Fibroblast of skin of right quadriceps (primary cell): ENCODE measurements at places on chromosomes 5 and 9.

DNA sequence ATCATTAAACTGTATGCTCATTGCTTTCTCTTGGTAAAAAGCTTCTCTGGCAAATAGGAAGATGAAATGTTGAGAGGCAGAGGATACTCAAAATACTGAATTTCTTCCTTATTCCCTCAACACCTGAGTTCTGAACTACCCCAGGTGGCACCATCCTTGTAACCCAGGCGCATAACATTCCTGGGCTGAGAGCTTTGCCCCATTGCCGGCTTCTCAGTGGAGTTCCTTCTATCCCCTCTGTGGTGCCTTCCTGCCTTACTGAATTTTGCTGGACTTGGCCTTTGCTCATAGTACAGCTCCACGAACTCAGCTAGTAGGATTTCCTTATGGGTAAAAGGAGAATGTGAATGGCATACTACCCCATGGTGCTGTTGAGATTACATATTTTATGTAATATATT is 54.7 kb downstream of the BASP1 start:
- no peak for DNase-seq

DNA sequence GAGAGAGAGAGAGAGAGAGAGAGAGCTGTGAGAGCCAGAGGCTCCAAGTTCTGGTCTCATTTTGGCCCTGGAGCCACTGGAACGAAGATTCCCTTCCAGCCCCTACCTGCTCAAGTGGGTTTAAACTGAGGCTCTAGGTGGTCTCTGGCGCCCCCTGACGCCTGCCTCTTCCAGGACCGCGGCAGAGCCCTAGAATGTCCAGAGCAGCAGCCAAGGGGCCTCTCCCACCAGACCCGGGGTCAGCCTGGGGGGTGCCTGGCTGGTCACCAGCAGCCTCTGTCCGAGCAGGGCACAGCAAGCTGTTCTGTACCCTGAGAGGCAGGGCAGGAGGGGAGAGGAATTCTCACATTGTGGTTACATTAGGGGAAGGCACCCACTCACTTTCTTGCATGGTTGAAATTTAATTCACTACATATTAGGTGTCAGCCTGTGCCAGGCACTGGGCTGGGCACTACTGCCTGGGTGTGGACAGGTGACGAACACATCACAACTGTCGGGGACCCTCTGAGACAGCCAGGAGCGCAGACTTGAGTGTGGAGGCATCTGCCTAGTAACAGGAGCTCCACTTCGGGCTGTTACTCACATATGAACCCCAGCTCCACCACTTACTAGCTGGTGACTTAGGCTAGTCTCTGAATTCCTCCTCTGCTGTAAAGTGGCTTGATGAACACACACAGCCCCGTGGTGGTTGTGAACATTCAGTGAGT is 44.5 kb downstream of the AMBP start:
- peak; percentile 14 for DNase-seq

- DNase-seq = peak; percentile 91
Measured at GRCh38 chr5:54457094-54457862, 1.8 kb downstream of the HSPB3 start.

GRCh38 chr5:149870232-149870631 is 74.4 kb downstream of the PDE6A start:
- no peak for DNase-seq

GRCh38 chr5:139795074-139796001 is at the start of gene PSD2:
TSS of gene PSD2 (plus strand) at chr5:139795808. CDS start at chr5:139809441, 13,633 bp downstream.
- DNase-seq = no peak

GRCh38 chr5:52989781-52990527 is 802 bp downstream of the ITGA2 start:
- peak; percentile 43 for DNase-seq

GRCh38 chr9:75712700-75713099 is 177.8 kb upstream of the PCSK5 start:
- peak; percentile 62 for DNase-seq

GRCh38 chr9:123370526-123371227 is 14.7 kb downstream of the CRB2 start:
- no peak for DNase-seq

DNA sequence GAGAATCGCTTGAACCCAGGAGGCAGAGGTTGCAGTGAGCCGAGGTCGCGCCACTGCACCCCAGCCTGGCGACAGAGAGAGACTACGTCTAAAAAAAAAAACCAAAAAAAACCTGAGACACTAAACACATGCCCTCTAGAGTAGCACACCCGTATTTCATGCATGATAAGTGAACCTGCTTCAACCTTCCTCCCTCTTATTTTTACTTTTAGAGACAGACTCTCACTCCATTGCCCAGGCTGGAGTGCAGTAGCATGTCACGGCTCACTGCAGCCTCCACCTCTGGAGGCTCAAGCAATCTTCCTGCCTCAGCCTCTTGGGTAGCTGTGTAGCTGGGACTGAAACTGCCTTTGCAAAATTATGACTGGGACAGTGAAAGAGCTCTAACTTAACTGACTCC is 17.6 kb upstream of the NANS start:
- DNase-seq = no peak

DNA sequence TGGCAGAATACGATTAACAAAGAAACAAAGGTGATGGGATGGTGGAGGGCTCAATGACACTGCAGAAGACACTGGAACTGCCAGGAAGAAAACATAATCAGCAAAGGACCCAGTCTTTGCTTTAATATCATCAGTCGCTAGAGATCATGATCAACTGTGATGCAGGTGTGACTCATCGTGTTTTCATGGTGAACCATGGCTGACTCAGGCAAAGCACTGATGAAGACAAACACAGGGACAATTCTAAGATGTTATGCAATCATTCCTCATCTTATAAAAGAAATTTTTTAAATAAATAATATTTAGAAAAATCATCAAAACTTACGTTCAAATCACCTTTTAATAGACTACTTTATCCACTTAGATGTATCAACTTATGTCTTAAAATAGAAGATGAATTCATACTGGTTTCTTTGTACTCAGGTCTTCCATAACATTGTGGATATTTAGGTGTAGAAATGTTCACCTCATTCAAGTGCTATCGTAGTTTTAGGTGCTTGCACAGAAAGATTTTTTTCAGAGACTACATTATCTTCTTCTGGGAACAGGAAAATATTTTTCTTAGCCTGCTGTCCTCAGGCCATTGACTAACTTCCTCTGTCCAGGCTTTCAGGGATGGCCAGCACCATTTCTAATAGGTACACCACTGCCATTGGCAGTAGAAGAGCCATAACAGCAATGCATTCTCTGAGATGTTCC is 673.4 kb upstream of the MEF2C start:
- DNase-seq = peak; percentile 86

DNA sequence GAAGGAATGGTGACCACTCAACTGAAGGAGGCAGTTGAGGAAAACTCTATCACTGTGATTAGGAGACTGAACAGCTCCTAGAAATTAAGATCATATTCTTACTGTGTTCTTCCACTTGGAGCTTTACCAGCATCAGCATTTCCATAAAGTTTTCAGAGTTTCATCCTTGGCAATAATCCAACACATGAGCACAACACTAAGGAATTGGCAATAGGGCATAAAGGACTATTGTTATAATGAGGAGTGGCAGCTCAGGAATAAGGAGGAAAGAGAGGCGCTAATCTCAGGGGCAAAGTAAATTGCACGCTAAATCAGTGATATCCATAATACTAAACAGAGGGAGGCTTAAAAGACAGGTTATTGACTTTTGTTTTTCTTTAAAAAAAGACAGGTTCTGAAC is 338.9 kb downstream of the EFNA5 start:
- DNase-seq = no peak

DNA sequence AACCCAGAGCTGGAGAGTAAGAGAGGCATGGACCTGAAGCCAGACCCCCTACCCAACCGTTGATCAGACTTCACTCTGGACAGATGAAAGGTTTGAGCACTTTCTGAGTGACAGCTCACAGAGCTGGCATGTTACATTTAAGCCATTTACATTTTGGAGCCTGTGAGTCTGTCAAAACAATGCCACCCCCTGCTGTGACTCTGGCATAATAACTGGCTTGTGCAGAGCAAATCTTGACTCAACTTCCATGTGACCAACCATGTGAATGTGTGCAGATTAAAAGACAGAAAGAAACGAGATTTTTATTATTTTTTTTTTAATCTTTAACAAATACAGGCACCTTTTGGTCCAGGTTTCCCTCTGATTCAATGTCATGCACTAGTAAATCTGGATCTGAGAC is 48.5 kb downstream of the MFAP3 start:
- DNase-seq = peak; percentile 43

DNA sequence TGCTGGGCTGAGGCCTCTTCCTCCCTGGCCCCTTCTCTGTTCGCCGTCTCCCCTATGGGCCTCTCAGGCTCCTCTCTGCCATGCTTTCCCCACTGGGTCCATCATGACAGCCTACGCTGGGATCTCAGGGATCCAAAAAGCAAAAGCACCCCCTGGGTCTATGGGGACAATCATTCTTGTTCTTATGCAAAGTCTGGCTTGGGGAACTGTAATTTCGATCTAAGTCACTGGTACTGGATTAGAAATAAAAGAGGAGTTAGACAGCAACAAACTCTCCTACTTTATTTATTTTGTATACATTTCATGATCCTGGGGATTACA is 86.6 kb downstream of the SLC38A9 start:
- DNase-seq = no peak

DNA sequence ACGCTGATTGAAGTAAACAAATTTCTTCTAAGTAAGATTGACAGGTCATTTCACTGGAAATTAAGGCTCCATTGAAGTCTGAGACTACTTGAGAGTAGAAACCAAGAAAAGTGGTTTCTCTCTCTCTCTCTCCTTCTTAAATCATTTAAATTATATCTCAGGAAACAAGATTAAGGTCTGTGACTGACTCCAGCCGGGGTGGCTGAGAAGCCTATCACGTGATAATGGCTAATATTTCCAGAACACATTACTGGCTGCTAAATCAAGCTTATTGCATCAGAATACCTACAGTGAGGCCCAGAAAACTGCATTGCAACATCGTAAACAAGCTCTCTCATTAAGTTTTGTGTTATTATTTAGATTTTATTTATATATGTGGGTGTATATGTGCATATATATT is 88.4 kb downstream of the PTCD2 start:
- DNase-seq = no peak

GRCh38 chr9:135281791-135282737 is 194.6 kb downstream of the OLFM1 start:
- DNase-seq = peak; percentile 8

DNA sequence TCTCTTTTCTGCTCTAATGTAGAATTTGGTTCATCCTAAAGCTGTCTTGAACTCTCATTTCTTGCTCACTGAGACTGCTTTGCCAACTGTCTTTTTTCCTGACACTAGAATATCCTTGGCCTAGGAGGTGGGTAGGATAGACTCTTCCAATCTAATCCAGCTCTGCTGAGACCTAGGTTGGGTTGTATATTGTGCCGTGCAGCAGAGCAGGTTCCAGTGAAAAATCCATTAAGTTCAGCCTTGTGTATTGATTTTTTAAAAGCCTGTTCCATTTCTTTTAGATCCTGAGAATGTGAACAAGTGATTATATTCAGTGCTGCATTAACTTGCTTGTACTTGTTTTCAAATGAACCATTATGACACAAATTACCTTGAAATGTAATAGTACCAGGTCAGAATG is 539.6 kb downstream of the LRRC70 start:
- no peak for DNase-seq

DNA sequence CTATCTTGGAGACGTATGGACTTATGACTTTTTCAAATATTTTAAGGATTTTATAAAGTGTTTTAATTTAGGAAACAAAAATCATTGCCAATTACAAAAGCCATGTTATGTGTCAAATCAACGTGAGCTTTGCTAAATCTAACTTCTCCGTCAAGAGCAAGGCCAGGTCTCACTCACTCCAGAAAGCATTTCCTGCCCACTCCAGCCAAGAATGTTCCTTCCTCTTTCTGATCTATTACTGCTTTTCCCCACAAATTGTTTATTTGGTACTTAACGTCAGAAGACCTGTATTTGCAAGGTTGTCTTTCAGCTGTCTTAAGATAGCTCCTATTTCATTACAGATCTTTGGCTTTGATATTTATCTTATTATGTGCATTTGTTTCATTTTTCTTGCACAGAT is 193.5 kb upstream of the HAPLN1 start:
- DNase-seq = no peak

DNA sequence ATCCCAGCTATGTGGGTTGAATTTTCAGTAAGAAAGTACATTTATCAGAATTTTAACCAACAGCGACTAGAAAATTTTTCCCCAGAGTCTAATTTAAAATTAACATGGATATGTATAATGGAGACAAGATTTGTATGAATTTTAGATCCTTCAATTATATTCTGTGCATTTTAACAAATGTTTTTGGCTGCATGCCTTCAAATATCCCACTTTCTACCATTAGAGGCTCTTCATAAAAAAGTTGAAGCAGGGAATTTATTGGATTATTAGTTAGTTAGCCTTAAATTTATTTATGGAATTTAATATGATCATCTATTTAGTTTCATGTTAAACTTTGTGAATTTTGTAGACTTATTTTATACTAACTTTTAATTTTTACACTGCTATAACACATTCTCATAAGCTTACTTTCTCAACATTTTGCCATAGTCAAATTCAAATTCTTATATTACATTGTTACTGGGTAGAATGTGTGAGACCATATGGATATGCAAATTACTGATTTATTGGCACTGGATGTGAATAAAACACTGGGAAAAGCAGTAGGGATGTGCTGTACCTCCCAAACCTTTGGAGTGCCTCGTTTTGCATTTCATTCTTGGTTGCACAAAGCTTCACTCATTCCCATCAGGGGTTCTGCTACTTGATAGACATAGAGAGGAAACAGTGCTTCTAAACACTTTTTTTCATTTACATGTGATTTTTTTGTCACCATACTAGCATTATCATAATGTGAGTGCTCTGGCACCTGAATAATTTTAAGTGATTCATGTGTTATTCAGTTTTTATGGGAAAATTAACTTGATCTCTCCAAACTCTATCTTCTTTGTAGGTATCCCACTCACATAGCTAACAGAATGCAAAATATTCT is 491.8 kb upstream of the COX7C start:
- no peak for DNase-seq

DNA sequence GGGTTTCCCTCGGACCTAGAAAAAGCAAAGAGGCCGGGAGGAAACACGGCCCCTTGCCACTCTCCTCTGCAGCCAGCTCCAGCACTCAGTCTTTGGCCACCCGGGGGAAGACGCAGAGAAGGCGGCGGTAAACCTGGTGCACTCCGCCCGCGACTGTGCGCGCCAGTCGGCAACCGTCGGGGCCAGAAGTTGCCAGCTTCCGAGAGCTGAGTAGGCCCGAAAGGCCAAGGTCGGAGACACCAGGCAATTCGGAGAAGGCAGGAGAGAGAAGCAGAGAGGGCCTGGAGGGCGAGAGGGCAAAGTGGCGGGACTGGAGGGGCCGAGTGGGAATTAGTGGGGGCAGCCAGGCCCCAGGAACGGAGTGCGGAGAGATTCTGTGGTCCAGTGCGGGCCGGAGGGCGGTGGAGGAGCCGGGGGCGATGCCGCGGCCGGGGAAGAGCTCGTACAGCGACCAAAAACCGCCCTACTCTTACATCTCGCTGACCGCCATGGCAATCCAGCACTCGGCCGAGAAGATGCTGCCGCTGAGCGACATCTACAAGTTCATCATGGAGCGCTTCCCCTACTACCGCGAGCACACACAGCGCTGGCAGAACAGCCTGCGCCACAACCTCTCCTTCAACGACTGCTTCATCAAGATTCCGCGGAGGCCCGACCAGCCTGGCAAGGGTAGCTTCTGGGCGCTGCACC is at the start of gene FOXB2:
TSS of gene FOXB2 (plus strand) at position 420 of the 690 bp plus-strand sequence. CDS start at position 420, 0 bp downstream.
- no peak for DNase-seq
